ENCODE measurements at places on chromosomes 13 and 19.

DNA sequence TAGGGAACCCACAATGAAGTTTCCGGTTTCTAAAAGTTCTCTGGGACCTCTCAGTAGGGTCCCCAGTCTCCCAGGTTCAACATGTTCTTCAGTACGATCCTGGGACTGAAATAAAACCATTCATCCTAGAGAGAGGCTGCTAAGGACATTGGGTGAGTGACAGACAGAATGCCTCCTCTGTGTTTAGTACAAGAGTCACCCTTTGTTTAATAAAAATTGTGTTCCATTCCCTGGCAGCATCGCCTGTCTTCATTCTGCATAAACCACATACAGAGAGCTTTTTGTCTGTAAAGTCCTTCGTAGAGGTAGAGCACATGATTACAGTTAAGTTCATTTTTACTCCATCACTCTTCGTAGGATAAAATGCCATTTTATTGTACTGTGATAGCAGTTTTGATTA, 95.3 kb upstream of the GPR12 start:
- no peak for DNase-seq

- DNase-seq, result no peak
These were observed 631.3 kb downstream of the EFNB2 start for GRCh38 chr13:105904034-105904742.

DNA sequence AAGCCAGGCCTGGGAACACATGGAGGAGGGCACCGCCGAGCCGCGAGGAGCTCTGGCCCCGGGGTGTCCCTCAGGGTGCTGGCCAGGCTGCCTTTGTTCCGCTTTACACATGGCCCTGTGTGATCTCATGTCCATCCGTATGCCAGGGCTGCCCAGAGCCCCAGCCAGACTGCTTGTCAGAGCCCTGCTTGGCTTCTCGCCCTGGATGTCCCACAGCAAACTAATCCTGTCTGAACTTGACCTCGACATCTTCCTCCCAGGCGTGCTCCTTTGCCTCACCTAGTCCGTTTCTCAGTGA, 14.3 kb downstream of the BCKDHA start:
- DNase-seq, result no peak

GRCh38 chr13:111516712-111517640, 196.5 kb downstream of the TEX29 start:
- DNase-seq, result no peak

DNA sequence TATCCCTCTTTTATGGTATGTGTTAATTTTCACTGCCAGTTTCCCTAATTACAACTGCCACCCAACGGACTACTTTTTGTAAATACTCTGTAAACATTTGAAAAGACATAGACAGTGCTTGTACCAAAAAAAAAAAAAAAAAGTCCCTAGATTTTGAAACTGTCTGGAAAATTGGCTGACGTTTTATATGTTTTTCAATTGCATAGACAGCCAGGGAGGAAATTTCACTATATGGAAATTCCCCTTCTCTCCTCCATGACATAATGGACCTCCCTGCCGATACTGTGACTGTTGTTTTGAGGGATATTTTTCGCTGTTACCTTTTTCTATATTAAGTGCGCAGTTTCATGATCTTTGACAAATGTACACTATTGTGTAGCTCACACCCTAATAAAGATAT, 43.4 kb downstream of the C13orf42 start:
- DNase-seq, result no peak

- DNase-seq, result no peak
These were observed 92.0 kb downstream of the HS6ST3 start for GRCh38 chr13:96181911-96182310.

DNA sequence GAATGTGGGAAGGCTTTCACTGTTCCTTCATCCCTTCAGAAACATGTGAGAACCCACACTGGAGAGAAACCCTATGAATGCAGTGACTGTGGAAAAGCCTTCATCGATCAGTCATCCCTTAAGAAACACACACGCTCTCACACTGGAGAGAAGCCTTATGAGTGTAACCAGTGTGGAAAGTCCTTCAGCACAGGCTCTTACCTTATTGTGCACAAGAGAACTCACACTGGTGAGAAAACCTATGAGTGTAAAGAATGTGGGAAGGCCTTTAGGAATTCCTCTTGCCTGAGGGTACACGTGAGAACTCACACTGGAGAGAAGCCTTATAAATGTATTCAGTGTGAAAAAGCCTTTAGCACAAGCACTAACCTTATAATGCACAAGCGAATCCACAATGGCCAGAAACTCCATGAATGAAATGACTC, 18.6 kb downstream of the ZNF177 start:
- no peak for DNase-seq

- DNase-seq, result peak; percentile 51
These were observed 19.0 kb downstream of the MAN2B1 start for GRCh38 chr19:12647490-12648071.

DNA sequence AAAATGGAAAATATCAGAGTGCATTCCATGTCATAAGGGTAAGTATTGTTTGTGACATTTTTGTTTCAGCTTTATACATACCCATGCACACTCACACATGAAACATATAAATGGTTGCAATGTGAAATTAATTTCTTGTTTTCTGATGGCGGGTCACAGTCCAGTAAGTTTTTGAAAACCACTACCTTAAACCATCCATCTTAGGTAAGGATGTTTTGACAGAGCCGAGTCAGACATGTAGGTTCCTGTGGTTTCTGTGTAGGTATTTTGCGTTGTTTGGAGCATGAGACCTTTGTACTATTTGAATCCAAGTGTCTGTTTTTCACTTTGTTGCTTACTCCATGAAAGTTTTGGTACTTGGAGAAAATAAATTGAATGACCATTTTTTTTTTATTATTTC, 121.7 kb downstream of the B3GLCT start:
- no peak for DNase-seq

DNA sequence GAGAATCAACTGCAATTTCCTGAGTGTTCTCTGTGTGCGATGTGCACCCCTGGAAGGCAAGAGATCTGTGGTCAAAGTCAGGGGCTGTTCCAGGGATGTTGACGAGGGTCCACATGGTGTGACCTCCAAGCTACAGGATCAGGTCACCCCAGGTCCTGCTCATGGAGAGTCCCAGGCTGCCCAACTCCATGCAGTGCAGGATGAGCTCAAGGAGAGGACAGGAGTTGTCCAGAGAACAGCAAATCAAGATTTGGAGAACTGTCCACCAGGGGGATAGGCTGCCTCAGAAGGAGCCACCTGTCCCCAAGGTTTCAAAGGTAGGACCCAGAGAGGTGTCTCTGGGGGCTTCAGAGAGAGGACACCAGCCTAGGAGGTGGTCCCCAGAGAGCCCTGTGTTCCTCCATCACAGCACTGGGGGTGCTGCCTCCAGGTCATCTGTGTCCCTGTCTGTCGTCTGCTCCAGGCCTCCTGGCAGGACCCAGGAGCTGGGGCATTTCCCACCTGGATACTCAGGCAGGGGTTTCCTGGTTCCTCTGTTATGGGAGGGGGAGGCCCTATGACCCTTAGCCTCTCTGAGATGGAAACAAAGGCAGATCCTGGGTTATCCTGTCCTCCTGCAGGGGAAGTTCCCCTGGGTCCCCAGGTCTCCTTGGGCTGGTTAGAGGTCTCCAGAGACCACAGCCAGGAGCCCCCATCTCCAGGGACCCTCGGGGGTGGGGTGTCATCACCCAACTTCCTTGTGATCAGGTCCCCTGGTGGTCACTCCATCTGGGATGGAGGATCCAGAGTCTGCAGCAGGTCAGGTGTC, 2.1 kb upstream of the CEACAM7 start:
- DNase-seq, result no peak

DNA sequence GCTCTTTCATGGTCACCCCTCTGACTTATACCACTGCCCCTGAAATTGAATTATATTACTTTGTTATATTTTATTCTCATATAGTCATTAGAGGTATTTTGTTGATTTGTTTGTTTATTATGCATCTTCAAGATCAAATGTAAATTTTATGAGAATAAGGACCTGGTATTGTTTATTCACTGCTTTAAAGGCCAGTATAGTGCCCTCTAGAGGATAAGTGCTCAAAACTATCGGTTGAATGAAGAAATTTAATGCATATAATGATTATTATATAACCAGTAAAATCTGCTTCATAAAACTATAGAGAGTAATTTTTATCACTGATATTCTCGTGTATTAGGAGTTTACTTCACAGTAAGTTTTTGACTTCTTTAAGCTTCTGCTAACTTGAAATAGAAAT, 1401.9 kb downstream of the SLITRK1 start:
- no peak for DNase-seq

DNA sequence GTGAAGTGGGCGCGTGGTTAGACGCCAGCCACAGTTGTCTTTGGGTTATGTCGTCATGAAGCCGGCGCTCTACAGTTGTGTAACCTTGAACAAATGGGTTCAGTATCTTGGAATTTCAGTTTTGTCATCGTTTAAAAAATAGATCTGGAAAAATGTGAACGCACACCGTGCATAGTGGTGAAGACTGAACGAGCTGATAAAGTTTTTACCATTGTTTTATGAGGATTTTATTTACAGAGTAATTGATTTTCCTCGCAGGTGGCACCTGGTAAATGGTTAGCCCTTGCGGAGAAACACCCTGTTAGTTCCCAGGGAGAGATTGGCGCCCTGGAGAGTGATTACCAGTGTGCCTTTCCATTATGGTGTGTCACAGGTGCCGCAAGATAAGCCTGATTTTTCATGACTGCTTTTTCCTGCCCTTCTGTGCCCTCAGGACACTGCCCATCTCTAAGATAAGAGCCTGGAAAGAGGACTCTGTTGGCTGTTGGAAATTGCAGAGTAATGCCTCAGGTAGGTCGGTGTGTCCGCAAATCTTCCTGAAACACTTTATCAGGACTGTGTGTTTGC, 577 bp downstream of the ZNF181 start:
- DNase-seq, result no peak

DNA sequence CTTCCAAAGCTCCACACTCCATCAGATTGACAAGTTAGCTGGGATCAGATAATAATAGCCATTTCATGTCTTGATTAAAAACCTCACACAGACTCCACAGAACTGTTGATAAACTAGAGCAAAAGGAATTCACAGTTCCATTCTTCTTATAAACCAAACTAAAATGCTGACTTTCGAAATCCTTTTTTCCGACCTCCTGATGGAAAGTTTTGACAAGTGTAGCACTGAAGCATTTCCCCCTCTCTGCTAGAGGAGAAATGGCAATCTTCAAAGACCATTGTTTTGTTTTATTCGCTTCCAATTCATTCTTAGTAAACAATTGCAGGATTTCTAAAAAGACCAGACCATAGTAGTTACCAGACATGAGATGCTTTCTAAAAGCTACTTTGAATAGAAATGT, 58.8 kb downstream of the COL4A2 start:
- DNase-seq, result no peak

GRCh38 chr19:48989701-48990291, 3.3 kb downstream of the GYS1 start:
- DNase-seq, result no peak

- no peak for DNase-seq
These were observed 32.2 kb downstream of the SLC10A2 start for GRCh38 chr13:103033999-103034398.

GRCh38 chr19:41192574-41193429, at the start of gene CYP2S1:
Gene CYP2S1 (plus strand): TSS chr19:41193219. CDS start chr19:41193265, 46 bp downstream.
- DNase-seq, result no peak

DNA sequence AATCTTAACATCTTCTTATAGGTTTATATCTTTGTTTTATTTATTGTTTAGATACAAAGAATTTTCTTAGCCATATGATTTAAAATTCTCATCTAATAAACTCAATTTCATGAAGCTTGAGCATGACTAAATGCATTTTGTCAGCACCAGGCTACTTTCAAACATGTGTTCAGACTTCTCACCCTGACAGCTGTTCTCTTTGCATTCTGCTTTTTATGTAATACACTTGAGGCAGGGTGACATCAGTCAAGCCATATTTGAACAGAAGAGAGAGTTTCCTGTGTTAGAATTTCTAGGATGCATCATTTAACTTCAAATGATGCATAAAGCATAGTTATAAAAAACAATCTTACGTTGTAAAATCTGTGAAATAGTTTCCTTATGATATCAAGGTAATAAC, 1295.1 kb upstream of the PCDH20 start:
- no peak for DNase-seq

GRCh38 chr19:31175564-31176348, 173.5 kb downstream of the TSHZ3 start:
- DNase-seq, result no peak

DNA sequence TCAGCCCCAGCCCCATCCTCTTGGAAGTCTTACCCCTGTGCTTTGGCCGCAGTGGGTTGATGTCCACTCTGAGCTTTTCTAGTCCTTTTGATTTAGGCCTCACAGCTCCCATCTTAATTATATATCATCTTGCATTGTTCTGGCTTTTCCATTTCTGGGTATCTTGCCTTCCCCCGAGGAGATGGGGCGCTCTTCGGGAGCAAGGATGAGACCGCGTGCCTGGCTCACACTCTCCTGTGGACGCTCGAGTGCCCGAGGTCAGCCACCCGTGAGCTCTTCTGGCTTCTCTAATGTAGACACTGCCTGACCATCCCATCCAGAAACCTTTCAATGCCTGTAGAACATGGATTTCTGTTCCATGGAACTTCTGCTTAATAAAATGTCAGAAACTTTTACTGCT, 53.5 kb upstream of the GPR183 start:
- DNase-seq, result no peak

- no peak for DNase-seq
These were observed 7.6 kb upstream of the GMIP start for GRCh38 chr19:19651076-19651475.

- no peak for DNase-seq
These were observed 360.6 kb downstream of the TDRD3 start for GRCh38 chr13:60757501-60758215.
